ENCODE measurements at places on chromosomes 7 and 10. TPM values are rescaled to one million over a fixed set of nuclear protein-coding genes. Genes with fewer than 3 reads are reported as not detected.

Gene LLCFC1
- total RNA-seq, result not detected

Gene CCM2
- total RNA-seq, result 40.1 TPM

Gene HOXA11
- 4.8 TPM for total RNA-seq

Gene PTPRZ1
- not detected for total RNA-seq

Gene EEF1AKMT2
- total RNA-seq, result 19.2 TPM

Gene BNIP3
- total RNA-seq, result 72.0 TPM

Gene ASZ1
- total RNA-seq, result not detected

Gene LIPN
- total RNA-seq, result not detected
